Astrocyte (in vitro differentiated cells and primary cell): ENCODE measurements at places on chromosomes 7 and 10.

DNA sequence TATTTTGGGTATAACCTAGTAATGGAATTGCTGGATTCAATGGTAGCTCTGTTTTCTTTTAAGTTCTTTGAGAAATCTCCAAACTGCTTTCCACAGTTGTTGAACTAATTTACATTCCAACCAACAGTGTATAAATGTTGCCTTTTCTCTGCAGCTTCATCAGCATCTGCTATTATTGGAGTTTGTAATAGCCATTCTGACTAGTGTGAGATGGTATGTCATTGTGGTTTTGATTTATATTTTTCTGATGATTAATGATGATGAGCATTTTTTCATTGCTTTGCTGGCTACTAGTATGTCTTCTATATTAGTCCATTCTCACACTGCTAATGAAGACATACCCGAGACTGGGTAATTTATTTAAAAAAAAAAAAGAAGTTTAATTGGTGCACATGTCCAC lies 248.6 kb upstream of the MAGI2 start:
- peak; percentile 21 for DNase-seq
- H3K36me3 ChIP-seq = no peaks in the 10 kb centered on the region
- no peaks in the 10 kb centered on the region for H3K4me1 ChIP-seq
- H3K27me3 ChIP-seq = no peaks in the 10 kb centered on the region
- H3K27ac ChIP-seq = no peak overlapping the region

DNA sequence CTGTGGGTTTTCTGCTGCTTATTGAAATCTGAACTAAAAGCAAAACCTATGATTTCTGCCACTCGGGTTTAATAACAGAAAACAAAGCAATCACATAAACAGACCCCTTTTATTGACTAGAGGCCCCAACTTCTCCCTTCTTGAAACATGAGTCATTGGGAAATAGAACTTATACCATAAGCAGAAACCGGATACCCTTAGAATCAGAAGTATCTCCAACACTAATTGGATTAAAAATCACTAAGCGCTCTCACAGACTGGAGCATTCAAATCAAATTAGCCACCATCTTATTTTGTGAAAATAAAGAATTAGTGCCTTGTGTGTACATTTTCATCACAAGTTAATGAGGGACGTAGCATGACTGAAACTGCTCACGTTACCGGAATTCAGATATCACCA lies 206.9 kb downstream of the WDR11 start:
- H3K27ac ChIP-seq = no peak overlapping the region
- H3K27me3 ChIP-seq = no peaks in the 10 kb centered on the region
- no peaks in the 10 kb centered on the region for H3K4me1 ChIP-seq

- DNase-seq = no peak
- H3K4me1 ChIP-seq = no peaks in the 10 kb centered on the region
- no peak overlapping the region for H3K4me3 ChIP-seq
- H3K27me3 ChIP-seq = no peaks in the 10 kb centered on the region
- H3K27ac ChIP-seq = no peak overlapping the region
These were observed 225.6 kb downstream of the TEX36 start for GRCh38 chr10:125457406-125457805.

DNA sequence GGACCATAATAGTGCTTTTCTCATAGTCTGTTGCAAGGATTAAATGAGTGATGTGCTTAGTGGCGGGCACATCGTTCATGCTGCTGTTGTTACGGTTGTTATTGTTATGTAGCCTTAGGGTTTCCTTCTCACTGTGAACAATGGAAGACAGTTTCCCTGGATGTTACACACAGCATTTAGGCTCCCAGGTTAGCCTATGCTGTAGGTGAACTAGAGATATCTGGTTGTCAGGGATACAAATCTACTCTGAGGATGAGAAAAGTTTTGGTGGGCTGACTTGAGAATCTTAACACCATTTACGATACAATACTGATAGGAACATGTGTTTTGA lies 14.7 kb downstream of the SH3PXD2A start:
- H3K4me3 ChIP-seq = no peak overlapping the region
- no peak for DNase-seq
- H3K27ac ChIP-seq = no peak overlapping the region
- H3K4me1 ChIP-seq = peaks cover 12% of the 10 kb centered on the region
- no peaks in the 10 kb centered on the region for H3K27me3 ChIP-seq
- no peaks in the 10 kb centered on the region for H3K36me3 ChIP-seq

DNA sequence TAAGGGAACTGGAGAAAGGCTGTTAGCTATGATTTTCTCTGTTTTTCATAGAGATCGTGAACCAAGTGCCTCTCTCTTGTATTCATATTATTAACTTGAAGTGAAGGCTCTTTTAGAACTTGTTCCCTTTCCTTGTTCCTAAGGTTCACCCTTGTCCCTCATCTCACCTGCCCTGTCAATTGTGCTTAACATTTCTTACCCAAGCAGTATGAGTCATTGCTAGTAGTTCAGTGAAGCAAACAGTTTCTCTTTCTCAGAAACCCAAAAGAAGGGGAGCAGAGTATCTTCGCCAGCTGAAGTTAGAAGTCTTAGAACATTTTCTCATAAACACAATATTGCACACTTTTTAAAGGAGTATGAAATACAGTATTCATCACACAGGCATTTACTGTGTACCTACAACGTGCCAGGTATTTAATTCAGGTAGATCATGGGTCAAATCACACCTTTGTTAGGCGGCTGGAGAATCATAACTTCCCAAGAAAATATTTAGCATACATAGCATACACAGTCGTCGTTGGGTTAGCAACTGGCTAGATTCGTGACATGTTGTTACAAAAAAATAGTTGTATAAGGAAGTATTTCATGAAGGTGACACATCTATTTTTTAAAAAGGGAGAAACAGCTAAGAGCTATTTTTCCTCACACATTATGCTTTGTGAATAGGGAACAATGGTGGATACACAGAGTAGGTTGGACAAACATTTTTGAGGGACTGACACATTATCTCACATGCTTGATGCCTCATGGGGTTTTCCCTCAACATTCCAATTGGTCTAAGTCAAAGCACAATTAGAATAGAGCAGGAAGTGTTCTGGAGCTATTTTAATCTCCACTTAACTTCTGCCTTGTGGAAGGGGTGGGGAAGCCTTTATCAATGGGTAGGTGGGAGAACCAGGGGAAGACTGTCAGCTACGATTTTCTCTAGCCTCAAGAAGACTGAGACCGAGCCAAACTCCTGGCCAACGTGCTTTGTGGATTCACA lies 13.2 kb downstream of the HDAC9 start:
- peaks cover 34% of the 10 kb centered on the region for H3K4me1 ChIP-seq
- peak overlapping the region; percentile 75 for H3K4me3 ChIP-seq
- no peaks in the 10 kb centered on the region for H3K36me3 ChIP-seq
- H3K27ac ChIP-seq = peak overlapping the region; percentile 100
- H3K27me3 ChIP-seq = no peaks in the 10 kb centered on the region

DNA sequence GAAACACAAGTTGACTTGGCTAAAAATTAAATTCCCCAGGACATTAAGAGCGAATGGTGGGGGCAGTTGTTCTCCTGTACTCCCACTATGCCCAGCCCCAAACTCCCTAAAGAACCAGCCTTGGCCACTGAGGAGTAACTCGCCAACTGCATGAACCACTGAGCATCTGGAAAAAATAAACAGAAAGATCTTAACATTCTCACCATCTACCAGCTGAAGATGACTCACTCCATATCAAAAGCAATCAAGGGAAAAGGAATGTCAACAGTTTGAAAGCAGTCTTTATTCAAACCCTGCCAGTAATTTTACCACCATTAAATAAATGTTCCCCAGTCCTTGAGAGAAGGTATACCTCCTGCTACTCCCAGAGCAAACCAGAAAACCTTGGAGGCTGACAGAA lies 45.4 kb downstream of the CTTNBP2 start:
- peak overlapping the region; percentile 22 for H3K4me3 ChIP-seq
- peak overlapping the region; percentile 67 for H3K27ac ChIP-seq
- no peaks in the 10 kb centered on the region for H3K27me3 ChIP-seq
- H3K4me1 ChIP-seq = peaks cover 29% of the 10 kb centered on the region
- no peaks in the 10 kb centered on the region for H3K36me3 ChIP-seq

- DNase-seq = peak; percentile 37
- H3K4me3 ChIP-seq = no peak overlapping the region
- no peaks in the 10 kb centered on the region for H3K27me3 ChIP-seq
- H3K4me1 ChIP-seq = peaks cover 13% of the 10 kb centered on the region
These were observed 126.5 kb upstream of the ZNF438 start for GRCh38 chr10:31158011-31158658.

GRCh38 chr7:73522105-73522872 lies at the start of gene BAZ1B:
TSS of gene BAZ1B (minus strand) at chr7:73522293. CDS start at chr7:73521933, 360 bp downstream.
- no peaks in the 10 kb centered on the region for H3K36me3 ChIP-seq
- peak within 1 kb of the TSS; percentile 72 for H3K4me3 ChIP-seq
- peaks cover 11% of the 10 kb centered on the region for H3K4me1 ChIP-seq
- peak within 1 kb of the TSS; percentile 85 for H3K27ac ChIP-seq
- peak; percentile 94 for DNase-seq

DNA sequence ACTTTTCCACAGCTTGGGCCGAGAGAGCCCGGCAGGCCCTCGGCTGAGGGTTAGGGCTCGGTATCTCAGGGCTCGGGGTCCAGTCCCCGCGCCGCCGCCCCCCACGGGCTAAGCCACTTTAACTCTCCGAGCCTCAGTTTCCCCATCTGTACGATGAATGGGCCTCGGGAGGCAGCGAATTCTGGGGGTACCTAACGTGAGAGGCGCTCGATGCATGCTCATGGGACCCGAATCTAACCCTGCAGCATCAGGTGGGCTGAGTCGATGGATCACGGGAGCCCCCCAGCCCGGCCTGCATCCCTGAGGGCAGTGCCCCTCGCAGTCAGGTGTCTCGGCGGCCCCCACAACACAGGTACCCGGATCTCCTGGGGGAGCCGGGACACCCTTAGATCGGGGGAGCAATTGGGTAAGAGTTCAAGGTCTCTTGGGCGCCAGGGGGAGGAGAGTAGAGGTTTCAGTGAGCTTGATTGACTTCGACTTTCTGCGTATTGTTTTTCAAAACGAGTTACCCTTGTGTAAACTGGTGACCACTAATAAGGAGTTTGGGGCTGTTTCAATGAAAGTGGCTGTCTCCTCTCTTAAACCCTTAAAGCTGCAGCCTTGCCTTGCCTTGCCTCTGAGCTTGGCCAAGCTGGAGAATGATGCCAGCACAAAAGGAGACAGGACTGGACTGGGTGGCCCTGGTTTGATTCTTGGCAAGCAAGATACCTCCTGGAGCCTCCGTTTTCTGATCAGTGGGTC lies 631 bp downstream of the POR start:
- H3K36me3 ChIP-seq = no peaks in the 10 kb centered on the region
- H3K27me3 ChIP-seq = no peaks in the 10 kb centered on the region
- no peak for DNase-seq
- H3K27ac ChIP-seq = peak overlapping the region; percentile 63

DNA sequence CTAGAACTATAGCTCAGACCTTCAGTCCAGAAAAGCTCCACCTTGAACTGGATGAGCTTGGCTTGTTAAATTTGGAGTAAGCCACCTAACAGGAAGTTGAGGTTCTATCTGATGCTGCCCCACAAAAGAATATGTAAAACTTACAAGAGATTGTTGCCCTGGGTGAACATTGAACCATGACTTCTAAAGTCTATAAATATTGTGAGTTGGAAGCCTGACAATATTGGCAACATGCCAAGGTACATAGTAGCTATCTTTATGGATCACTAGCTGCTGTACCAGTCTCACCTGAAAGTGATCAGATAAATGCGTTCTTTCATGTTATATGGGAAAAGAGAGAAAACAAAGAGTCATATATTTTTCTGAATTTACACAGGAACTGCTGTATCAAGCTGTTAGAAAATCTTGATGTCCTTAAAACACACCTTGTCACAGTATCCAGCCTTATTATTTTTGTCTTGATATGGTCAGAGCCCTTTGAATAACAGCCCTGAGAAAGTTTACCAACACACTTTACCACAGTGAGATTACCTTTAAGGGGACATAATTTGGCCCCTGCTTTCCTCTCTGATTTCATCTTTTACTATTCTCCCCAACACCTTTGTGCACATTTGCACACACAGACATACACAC lies 92.0 kb downstream of the LSMEM1 start:
- H3K4me1 ChIP-seq = peaks cover 3% of the 10 kb centered on the region
- H3K4me3 ChIP-seq = no peak overlapping the region
- no peak overlapping the region for H3K27ac ChIP-seq
- no peak for DNase-seq

- H3K36me3 ChIP-seq = no peaks in the 10 kb centered on the region
- H3K4me1 ChIP-seq = no peaks in the 10 kb centered on the region
- H3K4me3 ChIP-seq = no peak overlapping the region
- DNase-seq = no peak
- no peaks in the 10 kb centered on the region for H3K27me3 ChIP-seq
These were observed 80.0 kb upstream of the FEZF1 start for GRCh38 chr7:122384528-122384927.

- peak overlapping the region; percentile 85 for H3K27ac ChIP-seq
- no peaks in the 10 kb centered on the region for H3K36me3 ChIP-seq
- peak; percentile 88 for DNase-seq
- H3K27me3 ChIP-seq = no peaks in the 10 kb centered on the region
- no peak overlapping the region for H3K4me3 ChIP-seq
- peaks cover 18% of the 10 kb centered on the region for H3K4me1 ChIP-seq
These were observed 21.5 kb downstream of the RBM33 start for GRCh38 chr7:155665957-155666287.

GRCh38 chr7:134856091-134856490 lies 76.7 kb downstream of the CALD1 start:
- H3K27ac ChIP-seq = peak overlapping the region; percentile 29
- H3K4me1 ChIP-seq = peaks cover 22% of the 10 kb centered on the region
- no peaks in the 10 kb centered on the region for H3K27me3 ChIP-seq
- DNase-seq = peak; percentile 36
- peaks cover 30% of the 10 kb centered on the region for H3K36me3 ChIP-seq

DNA sequence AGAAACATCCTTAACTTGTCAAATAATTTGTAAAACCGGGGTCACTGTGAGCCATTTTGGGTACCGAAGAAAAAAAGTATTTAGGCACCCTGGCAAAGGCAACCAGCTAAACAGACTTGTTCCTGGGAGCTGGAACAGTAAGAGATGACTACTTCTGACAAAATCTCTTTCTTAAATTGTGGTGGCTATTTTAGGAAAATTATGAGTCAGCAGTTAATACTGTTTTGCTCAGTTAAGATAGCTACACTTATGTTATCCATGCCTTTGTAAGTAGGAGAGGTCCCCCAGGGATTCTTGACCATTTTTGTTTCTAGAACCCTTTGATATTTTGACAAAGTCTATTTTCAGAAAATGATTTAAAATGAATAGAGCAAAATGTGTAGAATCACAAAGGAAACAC lies 68.7 kb downstream of the TAX1BP1 start:
- no peaks in the 10 kb centered on the region for H3K27me3 ChIP-seq
- H3K4me1 ChIP-seq = peaks cover 13% of the 10 kb centered on the region
- H3K36me3 ChIP-seq = peaks cover 4% of the 10 kb centered on the region
- peak; percentile 77 for DNase-seq
- H3K4me3 ChIP-seq = no peak overlapping the region
- H3K27ac ChIP-seq = peak overlapping the region; percentile 23
